ENCODE measurements at places on chromosomes 12 and 14.

DNA sequence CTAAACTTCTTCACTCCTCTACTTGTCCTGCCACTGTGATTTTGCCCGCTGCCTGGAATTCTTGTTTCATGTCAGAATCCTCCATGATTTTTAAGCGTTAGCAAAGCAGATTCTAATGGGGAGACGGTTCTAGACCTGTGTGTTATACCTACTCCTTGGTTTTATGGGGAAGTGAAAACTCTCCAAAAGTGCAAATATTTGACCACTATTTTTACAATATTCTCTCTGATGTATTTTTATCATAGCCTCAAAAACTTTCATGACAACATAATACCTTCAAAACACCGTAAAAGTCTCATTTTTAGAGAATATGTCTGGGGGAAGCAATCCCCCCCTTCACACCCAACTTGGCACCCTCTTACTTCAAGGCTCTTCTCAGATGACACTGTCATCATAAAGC is 12.9 kb upstream of the KRAS start:
- H3K4me3 ChIP-seq, result no peak overlapping the region
- H3K27me3 ChIP-seq, result no peaks in the 10 kb centered on the region
- no peak for DNase-seq

- H3K27ac ChIP-seq, result no peak overlapping the region
- no peak overlapping the region for H3K4me3 ChIP-seq
- no peak for DNase-seq
- H3K36me3 ChIP-seq, result peaks cover 8% of the 10 kb centered on the region
These were observed 416.3 kb upstream of the ATP2B1 start for GRCh38 chr12:90124914-90125313.

DNA sequence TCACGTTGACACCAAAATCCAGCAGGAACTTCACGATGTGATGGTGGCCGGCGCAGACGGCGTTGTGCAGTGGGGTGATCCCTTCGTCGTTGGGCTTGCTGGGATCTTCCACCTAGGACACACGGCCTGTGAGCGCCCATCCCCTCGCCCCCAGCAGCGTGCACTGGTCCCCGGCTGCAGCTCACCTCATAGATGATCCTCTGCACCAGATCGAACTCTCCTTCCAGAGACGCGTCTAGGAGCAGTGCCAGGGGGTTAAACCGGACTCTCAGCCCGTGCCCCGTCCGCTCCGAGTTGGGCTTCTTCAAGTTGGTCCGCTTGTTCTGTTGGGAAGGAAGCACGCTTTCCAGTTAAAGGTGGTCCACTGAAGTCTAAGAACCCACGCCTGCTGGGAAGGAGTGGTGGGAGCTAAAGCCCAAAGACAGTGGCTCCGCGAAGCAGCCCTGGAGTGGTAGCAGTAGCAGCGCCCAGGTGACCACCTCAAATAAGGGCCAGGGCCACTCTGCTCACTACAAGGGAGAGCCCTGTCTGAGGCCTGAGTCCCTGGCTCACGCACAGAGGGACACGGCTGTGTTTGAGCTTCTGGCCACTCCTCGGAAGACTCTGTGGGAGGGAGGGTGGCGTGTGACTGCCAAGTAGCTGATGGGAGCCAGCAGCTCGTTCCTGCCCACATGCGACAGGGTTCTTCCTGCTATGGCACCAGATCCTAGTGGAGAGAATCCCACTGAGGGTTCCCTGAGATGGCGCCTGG is 23.3 kb downstream of the ZFYVE21 start:
- H3K27me3 ChIP-seq, result no peaks in the 10 kb centered on the region
- no peak overlapping the region for H3K4me3 ChIP-seq
- no peak overlapping the region for H3K27ac ChIP-seq

DNA sequence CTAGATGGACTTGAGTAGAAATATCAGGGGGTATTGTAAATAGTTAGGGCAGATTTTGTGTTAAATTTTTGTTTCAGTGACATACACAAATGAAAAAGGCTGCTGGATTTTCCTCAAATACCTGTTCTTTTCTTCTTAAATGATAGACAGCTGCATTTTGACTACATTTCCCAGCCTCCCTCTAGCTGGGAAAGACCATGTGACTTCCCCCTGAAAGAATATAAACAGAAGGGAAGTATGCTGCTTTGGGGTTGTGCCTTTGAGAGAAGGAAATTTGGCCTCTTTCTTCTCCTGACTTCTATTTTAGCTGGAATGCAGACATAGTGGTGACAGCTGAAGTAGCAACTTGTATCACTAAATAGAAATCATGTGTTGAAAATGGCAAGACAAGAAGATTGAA is 476.1 kb upstream of the SYT1 start:
- no peaks in the 10 kb centered on the region for H3K36me3 ChIP-seq
- H3K27ac ChIP-seq, result no peak overlapping the region

GRCh38 chr14:35399083-35399937 is 5.2 kb downstream of the NFKBIA start:
- peak overlapping the region; percentile 88 for H3K27ac ChIP-seq
- H3K27me3 ChIP-seq, result no peaks in the 10 kb centered on the region
- peaks cover 37% of the 10 kb centered on the region for H3K4me1 ChIP-seq
- H3K36me3 ChIP-seq, result peaks cover 33% of the 10 kb centered on the region
- DNase-seq, result no peak

GRCh38 chr14:68975667-68976066 is 3.4 kb downstream of the ACTN1 start:
- no peak overlapping the region for H3K4me3 ChIP-seq
- H3K36me3 ChIP-seq, result no peaks in the 10 kb centered on the region
- DNase-seq, result no peak
- peaks cover 19% of the 10 kb centered on the region for H3K27me3 ChIP-seq
- H3K27ac ChIP-seq, result no peak overlapping the region

DNA sequence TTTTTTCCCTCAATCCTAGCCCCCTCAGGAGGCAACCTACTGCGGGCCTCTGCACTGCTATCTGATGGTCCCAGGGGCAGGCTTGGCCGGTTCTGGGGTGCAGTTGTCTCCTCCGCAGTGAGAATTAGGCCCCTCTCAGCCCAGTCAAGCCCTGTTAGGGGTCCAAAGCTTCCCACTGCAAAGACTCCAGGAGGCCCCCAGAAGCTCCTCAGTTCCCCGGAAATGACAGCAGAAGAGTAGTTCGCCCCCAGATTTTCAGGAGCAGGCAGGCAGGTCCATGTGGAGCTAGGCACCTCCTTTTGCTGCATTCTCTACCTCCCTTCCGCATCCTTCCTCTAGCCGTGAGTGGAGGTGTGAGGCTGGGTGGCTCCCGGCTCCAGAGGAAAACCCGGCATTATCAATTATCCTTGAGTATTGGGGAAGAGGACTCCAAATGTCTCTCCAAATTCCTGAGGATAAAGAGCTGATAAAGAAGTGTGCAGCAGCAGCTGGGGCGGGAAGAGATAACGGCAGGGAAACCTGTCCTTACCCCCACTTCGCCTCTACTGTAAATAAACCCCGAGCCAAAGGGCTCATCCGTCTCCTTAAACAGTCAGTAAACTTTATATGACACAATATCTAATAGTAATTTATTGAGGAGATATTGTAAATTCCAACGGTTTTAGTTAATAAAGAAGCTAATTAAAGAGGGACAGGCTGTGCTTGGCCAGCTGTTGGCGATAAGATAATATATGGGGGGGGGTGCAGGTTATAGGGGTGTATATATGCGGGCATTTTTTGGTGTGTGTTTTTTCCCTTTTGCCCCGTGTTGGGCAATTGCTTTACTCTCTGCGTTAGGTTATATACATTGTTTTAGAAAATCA is 641 bp upstream of the HOXC12 start:
- peaks cover 37% of the 10 kb centered on the region for H3K27me3 ChIP-seq
- peak overlapping the region; percentile 73 for H3K27ac ChIP-seq
- no peak for DNase-seq
- H3K36me3 ChIP-seq, result peaks cover 3% of the 10 kb centered on the region

DNA sequence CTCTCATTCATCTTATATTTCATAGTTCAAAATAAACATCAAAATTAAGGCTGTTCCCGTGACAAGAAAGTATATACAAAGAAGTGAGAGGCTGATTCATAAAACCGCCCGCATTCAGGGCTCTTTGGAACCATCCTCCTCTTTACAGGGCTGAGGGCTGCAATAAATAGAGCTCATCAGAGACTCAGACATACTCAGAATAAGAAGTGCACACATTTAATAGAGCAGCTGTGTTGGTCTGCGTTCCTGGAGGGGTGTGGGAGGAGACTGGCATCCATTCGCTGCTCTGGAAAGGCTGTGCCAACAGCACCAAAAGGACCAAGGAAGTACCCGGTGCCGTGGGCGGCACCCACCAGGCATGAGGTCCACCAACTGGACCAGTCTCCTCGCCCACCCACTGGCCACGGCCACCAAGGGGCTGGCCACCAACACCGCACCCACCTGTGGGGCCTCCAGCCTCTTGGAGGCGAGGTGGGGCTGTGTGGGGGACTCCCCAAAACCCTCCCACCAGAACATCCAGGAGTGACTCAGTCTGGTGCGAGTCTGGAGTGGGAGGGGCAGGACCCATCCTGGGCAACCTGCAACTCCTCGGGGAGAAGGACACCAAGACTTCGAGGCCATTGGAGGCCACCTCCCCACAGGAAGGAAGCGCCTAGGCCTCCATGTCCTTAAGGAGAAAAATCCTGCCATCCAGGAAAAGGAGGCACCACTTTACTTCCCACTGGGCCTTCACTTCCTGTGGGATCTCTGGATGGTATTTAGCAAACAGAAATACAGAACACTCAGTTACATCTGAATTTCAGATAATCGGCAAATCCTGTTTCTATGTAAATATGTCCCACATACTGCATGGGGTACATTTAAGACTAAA is 32.7 kb downstream of the VCPKMT start:
- DNase-seq, result no peak
- H3K27ac ChIP-seq, result peak overlapping the region; percentile 96
- peaks cover 4% of the 10 kb centered on the region for H3K36me3 ChIP-seq
- peaks cover 46% of the 10 kb centered on the region for H3K4me1 ChIP-seq
- H3K4me3 ChIP-seq, result peak overlapping the region; percentile 15
- no peaks in the 10 kb centered on the region for H3K27me3 ChIP-seq

- no peaks in the 10 kb centered on the region for H3K4me1 ChIP-seq
- no peak overlapping the region for H3K27ac ChIP-seq
- no peaks in the 10 kb centered on the region for H3K36me3 ChIP-seq
- H3K27me3 ChIP-seq, result no peaks in the 10 kb centered on the region
These were observed 201.2 kb downstream of the NELL2 start for GRCh38 chr12:44674875-44675274.

GRCh38 chr14:105894125-105894977 is 368.0 kb downstream of the TMEM121 start:
- H3K4me3 ChIP-seq, result peak overlapping the region; percentile 67
- no peaks in the 10 kb centered on the region for H3K4me1 ChIP-seq
- no peak for DNase-seq
- no peaks in the 10 kb centered on the region for H3K27me3 ChIP-seq
- H3K36me3 ChIP-seq, result no peaks in the 10 kb centered on the region

DNA sequence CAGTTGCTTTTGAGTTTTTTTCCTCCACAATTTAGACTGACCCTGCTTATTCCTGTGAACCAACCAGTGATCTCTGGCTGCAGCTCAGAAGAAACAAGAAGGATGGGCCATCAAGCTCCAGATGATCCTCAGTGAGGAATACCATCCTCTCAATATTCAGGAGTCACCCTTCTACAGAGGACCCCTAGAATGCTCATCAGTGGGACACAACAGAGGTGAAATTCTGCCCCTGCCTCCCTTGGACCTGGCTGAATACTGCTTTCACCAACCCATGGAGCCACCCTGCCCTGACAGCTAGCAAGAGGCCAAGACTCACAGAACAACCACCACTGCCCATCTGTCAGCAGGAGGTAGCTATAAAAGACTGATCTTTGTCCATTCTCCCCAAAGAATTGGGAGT is 9.2 kb upstream of the DHRS2 start:
- H3K4me3 ChIP-seq, result no peak overlapping the region
- no peaks in the 10 kb centered on the region for H3K4me1 ChIP-seq
- peaks cover 3% of the 10 kb centered on the region for H3K36me3 ChIP-seq
- no peak for DNase-seq

- no peak overlapping the region for H3K27ac ChIP-seq
- H3K4me3 ChIP-seq, result no peak overlapping the region
- H3K4me1 ChIP-seq, result peaks cover 2% of the 10 kb centered on the region
- DNase-seq, result no peak
These were observed 127.8 kb downstream of the CFAP54 start for GRCh38 chr12:96617178-96617577.

GRCh38 chr14:45940318-45940717 is 687.3 kb upstream of the MIS18BP1 start:
- no peaks in the 10 kb centered on the region for H3K27me3 ChIP-seq
- H3K27ac ChIP-seq, result no peak overlapping the region
- DNase-seq, result no peak
- no peaks in the 10 kb centered on the region for H3K36me3 ChIP-seq
- no peak overlapping the region for H3K4me3 ChIP-seq
- H3K4me1 ChIP-seq, result no peaks in the 10 kb centered on the region

DNA sequence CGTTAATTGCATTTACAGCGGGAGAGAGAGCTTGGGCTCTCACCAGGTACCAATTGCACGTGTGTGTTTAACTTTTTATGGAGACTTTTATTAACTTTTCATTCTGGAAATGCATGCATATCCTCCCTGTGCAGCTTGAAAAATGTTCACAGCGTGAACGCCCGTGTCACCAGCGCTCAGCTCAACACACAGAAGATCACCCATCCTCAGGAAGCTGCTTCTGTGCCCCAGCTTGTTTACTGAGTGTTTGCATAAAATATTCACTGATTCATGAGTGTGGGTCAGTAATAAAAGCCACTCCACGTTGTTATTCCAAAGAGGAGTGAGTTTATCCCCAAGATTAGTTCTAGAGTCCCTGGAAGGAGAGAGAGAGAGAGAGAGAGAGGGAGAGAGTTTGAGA is 75.5 kb upstream of the FZD10 start:
- H3K4me1 ChIP-seq, result no peaks in the 10 kb centered on the region
- H3K27ac ChIP-seq, result no peak overlapping the region
- no peak overlapping the region for H3K4me3 ChIP-seq
- no peak for DNase-seq

- H3K4me3 ChIP-seq, result no peak overlapping the region
- H3K27ac ChIP-seq, result no peak overlapping the region
- peaks cover 23% of the 10 kb centered on the region for H3K36me3 ChIP-seq
- peaks cover 13% of the 10 kb centered on the region for H3K4me1 ChIP-seq
- H3K27me3 ChIP-seq, result no peaks in the 10 kb centered on the region
- no peak for DNase-seq
These were observed 137.0 kb upstream of the MAX start for GRCh38 chr14:65239143-65239937.

DNA sequence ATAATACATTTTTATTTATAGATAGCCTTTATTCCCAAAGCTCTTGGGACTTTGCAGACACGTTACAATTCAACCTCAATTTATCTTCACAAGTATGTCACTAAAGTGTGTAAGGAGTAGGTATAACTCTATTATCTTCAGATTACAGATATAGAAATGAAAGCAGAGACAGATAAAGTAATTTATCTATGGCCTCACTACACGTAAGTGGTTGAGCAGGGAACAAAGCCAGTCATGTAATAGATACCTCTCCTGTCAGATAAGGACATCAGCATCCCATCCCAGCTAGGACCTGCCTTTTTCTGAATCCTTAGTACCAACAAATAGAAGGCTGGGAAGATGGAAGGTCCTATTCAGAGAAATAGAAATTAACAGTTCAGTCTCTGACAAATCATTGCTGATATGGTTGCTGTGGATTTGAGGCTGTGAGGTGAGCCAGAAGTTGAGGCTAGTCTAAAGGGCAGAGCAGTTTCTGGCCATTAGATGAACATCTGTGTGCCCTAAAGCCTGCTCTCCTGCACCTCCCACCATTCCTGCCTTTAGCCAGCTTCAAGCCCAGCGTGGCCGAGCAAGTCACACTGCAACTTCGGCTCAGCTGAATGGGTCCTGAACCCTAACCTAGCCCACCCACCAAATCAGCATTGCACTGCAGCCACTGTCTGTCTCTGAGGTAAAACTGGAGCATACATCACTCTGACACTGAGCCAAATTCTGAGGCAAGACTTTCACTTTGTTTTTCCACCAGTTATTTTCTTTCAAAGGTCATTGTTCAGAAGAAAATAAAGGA is 71.1 kb upstream of the PLEKHA5 start:
- H3K27me3 ChIP-seq, result no peaks in the 10 kb centered on the region
- H3K4me1 ChIP-seq, result no peaks in the 10 kb centered on the region
- H3K36me3 ChIP-seq, result no peaks in the 10 kb centered on the region
- no peak overlapping the region for H3K27ac ChIP-seq
